ENCODE measurements at places on chromosomes 1 and 21.

- no peak for DNase-seq
These were observed 163.7 kb downstream of the ROR1 start for GRCh38 chr1:63937461-63938022.

DNA sequence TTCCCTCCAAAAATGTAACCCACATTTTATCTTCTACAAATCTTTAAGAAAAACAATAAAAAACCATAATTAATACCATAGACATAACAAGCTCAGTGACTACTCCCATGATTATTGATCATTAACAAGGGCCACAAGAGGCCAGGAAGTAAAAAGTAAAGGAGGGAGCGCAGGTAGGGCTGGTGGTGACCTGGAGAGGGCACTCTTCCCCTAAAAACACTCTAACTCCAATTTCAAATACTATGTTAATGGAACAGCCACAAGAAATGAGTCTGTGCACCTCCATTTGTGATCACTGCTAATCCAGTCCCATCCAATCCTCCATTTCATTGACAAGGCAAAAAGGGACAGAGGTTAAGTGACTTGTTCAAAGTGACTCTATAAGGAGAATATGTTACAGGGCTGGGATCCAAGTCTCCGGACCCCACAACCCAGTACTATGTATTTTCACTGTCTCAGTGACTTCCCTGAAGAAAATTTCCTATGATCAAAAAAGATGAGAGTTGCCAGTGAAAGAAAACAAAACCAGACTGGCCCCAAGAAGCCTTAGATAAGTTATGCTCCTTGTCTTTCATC, 41.2 kb upstream of the CFAP298 start:
- DNase-seq: no peak

DNA sequence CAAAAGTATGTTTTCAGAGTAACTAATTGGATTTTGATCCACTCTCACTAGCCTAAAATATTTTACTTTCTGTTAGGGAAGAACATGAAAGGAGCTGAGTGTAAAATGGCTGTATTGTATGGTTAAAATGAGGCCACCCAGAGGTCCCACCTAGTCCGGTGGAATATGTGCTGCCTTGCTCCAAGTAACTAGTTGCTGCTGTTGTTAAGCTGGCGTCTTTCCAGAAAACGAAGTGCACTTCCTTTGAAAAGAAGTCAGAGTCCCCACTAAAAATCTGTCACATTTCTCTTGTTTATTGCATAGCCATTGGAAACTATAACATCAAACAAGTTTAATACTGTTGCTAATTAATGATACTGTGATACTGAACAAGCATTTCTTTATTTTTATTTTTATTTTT, 3.2 kb downstream of the SLC25A33 start:
- DNase-seq: no peak

GRCh38 chr1:81183051-81183450, 617.7 kb upstream of the ADGRL2 start:
- DNase-seq: no peak

DNA sequence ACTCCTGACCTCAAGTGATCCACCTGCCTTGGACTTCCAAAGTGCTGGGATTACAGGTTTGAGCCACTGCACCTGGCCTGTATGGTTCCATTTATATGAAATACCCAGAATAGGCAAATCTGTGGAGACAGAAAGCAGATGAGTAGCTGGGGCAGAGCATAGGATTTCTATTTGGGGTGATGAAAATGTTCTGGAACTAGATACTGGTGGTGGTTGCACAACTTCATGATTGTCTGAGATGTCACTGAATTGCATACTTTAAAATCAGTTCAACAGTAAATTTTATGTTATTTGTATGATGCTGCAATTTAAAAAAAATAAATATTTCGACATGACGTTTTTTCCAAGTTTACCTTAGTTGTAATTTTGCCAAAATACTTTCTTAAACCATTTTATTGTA, 23.9 kb downstream of the ITSN1 start:
- no peak for DNase-seq

All from AG04450 (cell line).